ENCODE measurements at places on chromosomes 2 and 18.

DNA sequence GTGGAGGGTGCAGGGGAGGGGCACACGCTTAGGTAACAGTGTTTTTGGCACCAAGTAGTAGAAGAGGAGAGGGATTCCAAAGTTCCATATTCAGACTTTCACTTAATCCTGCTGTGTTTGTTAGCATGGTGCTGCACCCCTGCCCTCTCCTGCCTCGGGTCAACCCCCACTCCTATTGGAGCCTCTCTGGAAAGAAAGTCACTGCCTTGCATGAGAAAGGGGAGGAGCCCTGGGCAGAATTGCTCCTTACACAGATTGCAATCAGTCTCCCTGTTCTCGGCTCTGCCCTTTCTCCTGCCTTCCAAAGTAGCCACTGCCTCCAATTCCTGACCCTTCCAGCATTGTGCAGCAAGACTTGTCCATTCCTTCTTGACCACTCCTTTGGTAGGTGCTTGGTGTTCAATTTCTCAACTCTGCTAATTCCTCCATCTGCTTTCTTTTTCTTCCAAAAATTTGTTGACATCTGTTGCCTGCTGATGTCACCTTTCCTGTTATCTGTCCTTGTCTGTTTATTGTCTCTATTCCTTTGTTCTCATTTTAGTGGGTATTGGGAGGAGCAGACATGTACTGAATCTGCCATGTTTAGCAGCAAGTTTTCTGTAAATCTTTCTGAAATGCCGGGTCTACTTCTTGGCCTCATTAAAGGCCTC is 225.4 kb downstream of the LOXHD1 start:
- no peak for DNase-seq

DNA sequence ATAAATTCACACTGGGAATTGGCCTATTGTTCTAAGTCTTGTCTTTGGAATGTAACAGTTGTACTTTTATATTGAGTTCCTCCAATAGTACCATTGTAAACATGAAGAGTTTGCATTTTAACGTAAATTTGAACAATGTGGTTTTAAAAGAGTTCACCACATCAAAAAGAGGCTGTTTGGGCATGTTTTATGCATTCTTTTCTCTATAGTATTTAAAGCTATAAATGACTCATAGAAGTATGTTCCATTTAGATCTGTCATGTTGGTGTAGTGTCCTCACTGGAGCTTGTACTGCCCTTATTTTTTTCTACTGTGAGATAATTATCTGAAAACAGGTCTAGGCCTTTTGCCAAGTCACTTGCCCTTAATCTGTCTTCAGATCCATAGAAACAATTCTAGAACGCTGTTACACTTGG is 141.9 kb downstream of the RHBDD1 start:
- DNase-seq: no peak

- no peak for DNase-seq
Observed at GRCh38 chr2:5734859-5735520, 42.8 kb downstream of the SOX11 start.

DNA sequence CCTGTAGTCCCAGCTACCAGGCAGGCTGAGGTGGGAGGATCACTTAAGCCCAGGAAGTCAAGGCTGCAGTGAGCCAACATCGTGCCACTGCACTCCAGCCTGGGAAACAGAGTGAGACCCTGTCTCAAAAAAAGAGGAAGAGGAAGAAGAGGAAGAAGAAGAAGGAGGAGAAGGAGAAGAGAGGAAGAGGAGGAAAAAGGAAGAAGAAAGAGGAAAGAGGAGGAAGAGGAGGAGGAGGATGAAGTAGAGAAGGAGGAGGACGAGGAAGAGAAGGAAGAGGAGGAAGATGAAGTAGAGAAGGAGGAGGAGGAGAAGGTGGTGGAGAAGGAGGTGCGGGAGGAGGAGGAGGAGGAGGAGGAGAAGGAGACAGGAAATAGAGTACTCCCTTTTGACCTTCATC is 38.0 kb downstream of the CFAP210 start:
- DNase-seq: no peak

DNA sequence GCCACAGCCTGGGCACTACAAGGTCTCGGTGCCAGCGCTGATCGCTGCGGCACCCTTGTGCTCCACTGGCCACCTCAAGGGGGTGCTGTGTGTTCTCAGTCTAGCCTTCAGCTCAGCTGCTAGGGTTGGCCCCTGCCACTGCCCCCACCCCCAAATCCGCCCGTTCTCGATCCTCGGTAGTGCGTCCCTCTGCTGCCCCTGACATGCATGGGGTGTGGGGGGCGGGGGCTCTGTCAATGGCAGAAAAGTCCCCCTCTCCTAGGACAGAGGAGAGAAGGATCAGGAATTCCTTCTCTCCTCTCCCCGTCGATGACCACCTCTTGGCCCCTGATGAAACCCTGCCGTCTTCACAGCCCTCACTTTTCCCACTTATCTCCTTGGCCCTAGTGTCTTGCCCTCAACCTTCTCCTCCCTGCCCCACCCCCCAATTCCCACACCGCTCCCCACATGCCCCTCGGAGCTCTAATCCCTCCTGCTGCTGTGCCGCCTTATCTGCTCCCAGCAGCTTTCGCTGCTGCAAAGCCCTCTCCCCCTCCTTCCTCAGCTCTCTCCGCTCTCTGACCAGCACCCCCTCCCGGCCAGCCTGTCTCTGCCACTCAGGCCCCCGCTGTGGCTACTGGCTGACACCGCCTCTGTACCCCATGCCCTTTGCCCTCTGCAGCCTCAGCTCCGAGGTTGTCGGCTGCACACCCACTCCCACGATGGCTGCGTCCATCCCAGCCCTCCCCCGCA is 4.3 kb upstream of the ASIC4 start:
- DNase-seq: no peak

DNA sequence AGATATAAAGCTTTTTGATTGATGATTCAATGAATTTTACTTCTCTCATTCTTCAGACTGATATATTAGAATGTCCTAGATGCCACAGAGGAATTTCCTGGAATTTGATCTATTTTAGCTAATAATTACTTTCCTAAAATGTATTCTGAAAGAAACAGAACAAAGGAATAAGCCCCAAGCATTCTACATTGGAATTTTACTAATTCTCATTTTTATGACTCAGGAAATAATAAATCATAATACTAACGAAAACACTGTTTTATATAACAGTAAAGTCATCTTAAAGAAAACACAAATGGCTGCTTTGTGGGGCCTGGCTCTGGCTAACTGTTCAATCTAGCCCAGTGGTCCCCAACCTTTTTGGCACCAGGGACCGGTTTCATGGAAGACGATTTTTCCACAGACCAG is 68.6 kb upstream of the LPIN2 start:
- no peak for DNase-seq

- DNase-seq: no peak
Observed at GRCh38 chr2:179234658-179235240, 29.9 kb downstream of the SESTD1 start.

GRCh38 chr2:122908159-122908558 is 1116.9 kb upstream of the CNTNAP5 start:
- no peak for DNase-seq

GRCh38 chr2:102141970-102142828 is at the start of gene IL1R1:
TSS of gene IL1R1 (plus strand) at chr2:102142746. CDS start at chr2:102157725, 14,979 bp downstream.
- DNase-seq: peak; percentile 72

GRCh38 chr18:53253789-53254188 is 913.8 kb downstream of the DCC start:
- DNase-seq: no peak

DNA sequence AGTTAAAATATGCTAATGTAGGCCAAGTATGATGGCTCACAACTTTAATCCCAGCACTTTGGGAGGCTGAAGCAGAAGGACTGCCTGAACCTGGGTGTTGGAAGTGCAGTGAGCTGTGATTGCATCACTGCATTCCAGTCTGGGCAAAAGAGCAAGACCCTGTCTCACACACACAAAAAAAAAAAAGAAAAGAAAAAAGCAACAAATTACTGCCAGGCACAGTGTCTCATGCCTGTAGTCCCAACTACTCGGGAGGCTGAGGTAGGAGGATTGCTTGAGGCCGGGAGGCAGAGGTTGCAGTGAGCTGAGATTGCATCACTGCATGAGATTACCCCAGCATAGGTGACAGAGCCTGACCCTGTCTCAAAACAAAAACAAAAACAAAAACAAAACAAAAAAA is 110.6 kb downstream of the PRELID3A start:
- DNase-seq: no peak

GRCh38 chr2:222468346-222468745 is 44.0 kb downstream of the SGPP2 start:
- DNase-seq: no peak

DNA sequence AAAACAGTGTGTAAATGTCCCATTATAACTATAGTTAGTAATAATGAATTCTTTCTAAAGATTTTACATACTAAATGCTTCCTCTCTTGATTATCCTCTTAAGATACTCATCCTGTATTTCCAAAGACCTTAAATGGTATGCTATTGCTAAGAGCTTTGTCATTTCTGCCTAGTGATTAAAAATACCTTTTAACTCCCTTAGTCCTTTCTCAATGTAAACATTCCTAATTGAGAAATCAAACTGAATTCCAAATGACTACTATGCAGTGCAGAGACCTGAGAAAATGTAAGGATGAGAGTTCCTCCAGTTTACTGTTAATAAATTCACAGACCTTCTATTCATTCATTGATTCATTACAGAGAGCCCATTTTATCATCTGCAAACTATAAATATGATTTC is 86.9 kb downstream of the SOS1 start:
- DNase-seq: no peak
